Heart left ventricle (tissue), 16 donors: ENCODE measurements at places on chromosomes 6 and 20. TPM values are rescaled to one million over a fixed set of nuclear protein-coding genes. Genes with fewer than 3 reads are reported as not detected.

Gene CBLN4
- not detected for polyA plus RNA-seq

DNA sequence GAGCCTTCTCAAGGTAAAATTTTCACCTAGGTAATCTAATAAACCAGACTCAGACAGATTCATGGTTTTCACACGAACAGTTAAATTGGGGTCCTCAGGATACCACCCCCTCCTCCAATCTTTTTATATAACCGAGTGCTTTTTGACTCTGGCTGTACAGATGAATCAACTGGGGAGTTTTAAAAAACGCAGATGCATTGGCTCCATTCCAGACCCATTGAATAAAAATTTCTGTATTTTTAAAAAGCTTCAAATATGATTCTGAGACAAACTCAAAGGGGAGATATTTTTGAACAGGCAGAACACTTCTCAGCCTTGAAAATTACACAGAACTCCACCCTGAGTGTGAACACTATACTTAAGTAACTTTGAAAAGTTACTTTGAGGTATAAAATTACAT, 7.2 kb downstream of the UTRN start:
- no peak overlapping the region for H3K4me3 ChIP-seq
- peaks cover 45% of the 10 kb centered on the region for H3K36me3 ChIP-seq
- H3K4me1 ChIP-seq, result peaks cover 31% of the 10 kb centered on the region
- no peaks in the 10 kb centered on the region for H3K27me3 ChIP-seq

DNA sequence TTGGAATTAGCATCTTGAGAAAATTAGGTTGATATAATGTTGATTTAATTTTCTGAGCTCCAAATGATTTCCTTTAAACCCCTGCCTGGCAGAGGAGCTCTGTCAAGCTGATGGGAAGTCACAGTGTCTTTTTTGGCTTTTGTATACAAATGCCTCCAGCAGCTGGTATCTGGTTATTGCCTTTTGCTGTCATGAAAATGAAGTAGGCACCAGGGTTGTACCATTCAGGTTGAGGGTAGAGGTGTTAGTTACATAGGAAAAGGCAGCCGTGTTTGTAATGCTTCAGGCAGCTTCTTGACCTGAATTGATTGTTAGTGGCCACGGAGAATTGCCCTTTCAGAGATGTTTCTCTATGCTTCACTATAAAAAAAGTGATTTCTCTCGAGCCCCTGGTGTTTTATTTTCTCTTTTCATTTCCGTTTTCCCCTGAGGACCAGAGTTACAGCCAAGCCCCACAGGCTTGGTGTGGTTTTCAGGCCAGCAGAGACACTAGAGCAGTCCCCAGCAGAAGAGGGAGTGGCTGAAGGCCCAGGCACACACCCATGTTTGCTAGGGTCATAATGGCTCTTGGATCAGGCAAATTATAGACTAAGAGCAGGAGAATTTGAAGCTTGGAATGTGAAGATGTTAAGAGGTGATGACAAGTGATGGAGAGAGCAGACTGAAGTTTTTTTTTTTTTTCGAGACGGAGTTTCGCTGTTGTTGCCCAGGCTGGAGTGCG, 21.6 kb downstream of the CMTR1 start:
- H3K27me3 ChIP-seq, result no peaks in the 10 kb centered on the region
- no peak overlapping the region for H3K4me3 ChIP-seq
- H3K4me1 ChIP-seq, result no peaks in the 10 kb centered on the region

GRCh38 chr6:97040355-97040860, 115.9 kb downstream of the KLHL32 start:
- no peaks in the 10 kb centered on the region for H3K27me3 ChIP-seq
- H3K4me3 ChIP-seq, result no peak overlapping the region
- DNase-seq, result no peak
- H3K36me3 ChIP-seq, result no peaks in the 10 kb centered on the region
- H3K4me1 ChIP-seq, result no peaks in the 10 kb centered on the region

DNA sequence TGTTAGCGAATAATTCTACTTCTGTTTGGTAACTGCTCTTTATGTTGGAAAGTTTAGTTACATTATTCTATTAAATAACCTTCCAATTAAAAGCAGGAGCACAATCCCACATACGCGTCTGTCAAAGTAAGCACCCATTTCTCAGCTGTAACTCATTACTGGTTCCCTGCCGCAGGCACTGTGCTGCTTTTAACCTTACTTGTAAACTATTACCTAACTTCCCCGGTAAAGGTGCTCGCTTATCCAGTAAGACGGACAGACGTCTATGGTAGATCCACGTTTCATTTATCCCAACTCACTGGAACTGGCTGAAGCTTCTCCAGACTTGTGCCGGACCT, 529 bp upstream of the ENPP4 start:
- DNase-seq, result no peak
- no peaks in the 10 kb centered on the region for H3K36me3 ChIP-seq
- H3K27me3 ChIP-seq, result no peaks in the 10 kb centered on the region
- H3K4me1 ChIP-seq, result peaks cover 24% of the 10 kb centered on the region
- peak overlapping the region; percentile 82 for H3K27ac ChIP-seq

DNA sequence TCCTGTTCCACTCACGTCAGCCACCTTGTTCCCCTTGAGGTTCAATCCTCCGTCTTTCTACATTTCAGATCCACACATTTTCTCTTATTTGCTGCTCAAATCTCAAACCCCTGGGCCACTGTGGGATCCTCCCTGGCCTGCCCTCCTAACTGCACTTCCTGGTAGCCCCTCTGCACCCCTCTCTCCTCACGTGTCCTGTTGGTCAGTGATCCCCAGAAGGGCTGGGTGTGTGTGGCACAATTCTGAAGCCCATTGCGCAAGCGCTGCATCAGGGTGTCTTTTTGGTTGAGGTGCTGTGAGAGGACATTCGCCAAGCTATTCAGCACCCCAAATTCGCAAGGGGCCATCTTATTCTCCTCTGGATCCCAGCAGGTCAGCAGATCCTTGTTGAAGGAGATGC, 2.3 kb downstream of the HLA-DMB start:
- H3K4me1 ChIP-seq, result no peaks in the 10 kb centered on the region
- no peak for DNase-seq
- H3K27ac ChIP-seq, result no peak overlapping the region
- no peaks in the 10 kb centered on the region for H3K27me3 ChIP-seq
- no peak overlapping the region for H3K4me3 ChIP-seq

Gene CDSN
- not detected for polyA plus RNA-seq

DNA sequence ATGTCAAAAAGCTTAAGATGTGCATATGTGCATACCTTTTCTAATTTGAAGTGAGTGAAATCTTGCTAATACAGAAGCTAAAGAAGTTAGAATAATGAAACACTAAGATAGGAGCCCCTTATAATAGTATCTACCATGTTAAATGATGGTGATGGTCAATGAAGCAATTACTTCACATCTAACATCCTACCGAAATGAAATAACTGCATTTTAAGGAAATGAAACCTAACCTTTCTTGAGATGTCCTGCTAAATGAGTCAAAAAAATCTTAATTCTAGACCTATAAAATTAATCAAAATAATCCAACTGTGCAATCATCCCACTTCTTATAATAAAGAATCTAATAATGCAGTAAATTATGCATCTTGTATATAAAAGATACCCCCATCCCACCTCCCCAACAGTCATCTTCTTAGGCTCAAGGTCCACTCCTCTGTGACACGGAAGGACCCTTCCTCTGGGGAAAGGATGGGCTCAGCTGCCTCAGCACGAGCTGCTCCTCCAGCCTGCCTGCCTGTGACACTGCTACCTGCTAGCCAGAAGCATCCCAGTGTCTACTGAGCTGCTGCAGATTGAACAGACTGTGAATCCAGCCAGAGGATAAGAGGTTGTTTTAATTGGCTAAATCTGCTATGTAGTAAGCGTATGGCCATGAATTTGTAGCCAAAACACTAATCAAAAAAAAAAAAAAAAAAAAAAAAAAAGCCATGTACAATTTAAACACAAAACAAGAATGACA, 129.6 kb upstream of the BEND3 start:
- no peaks in the 10 kb centered on the region for H3K4me1 ChIP-seq
- H3K27ac ChIP-seq, result no peak overlapping the region
- H3K36me3 ChIP-seq, result no peaks in the 10 kb centered on the region
- no peak for DNase-seq
- no peak overlapping the region for H3K4me3 ChIP-seq

GRCh38 chr6:21953831-21954801, 342.7 kb downstream of the PRL start:
- H3K27ac ChIP-seq, result peak overlapping the region; percentile 55
- no peak for DNase-seq
- H3K4me1 ChIP-seq, result peaks cover 20% of the 10 kb centered on the region
- H3K4me3 ChIP-seq, result no peak overlapping the region

Gene GABRR1
- polyA plus RNA-seq, result not detected

Gene RAB32
- 1.9 TPM for polyA plus RNA-seq

Gene SGK2
- 0.71 TPM for polyA plus RNA-seq

- no peaks in the 10 kb centered on the region for H3K36me3 ChIP-seq
- DNase-seq, result no peak
- no peaks in the 10 kb centered on the region for H3K4me1 ChIP-seq
- H3K4me3 ChIP-seq, result no peak overlapping the region
Measured at GRCh38 chr6:11069760-11070159, 23.9 kb upstream of the SMIM13 start.

Gene PRRT1
- polyA plus RNA-seq, result 0.82 TPM

Gene CAGE1
- polyA plus RNA-seq, result not detected

Gene KCNK16
- polyA plus RNA-seq, result not detected

Gene HSPA1L
- polyA plus RNA-seq, result 1.9 TPM

- no peaks in the 10 kb centered on the region for H3K36me3 ChIP-seq
- H3K4me3 ChIP-seq, result no peak overlapping the region
- no peak overlapping the region for H3K27ac ChIP-seq
- peaks cover 39% of the 10 kb centered on the region for H3K4me1 ChIP-seq
- H3K27me3 ChIP-seq, result no peaks in the 10 kb centered on the region
- DNase-seq, result no peak
Measured at GRCh38 chr6:163705923-163706322, 291.4 kb downstream of the QKI start.

Gene RFX6
- polyA plus RNA-seq, result not detected
